NCI-H1417 treated with DMSO at 0.1 percent for 48 hours (cell line): ENCODE measurements at places on chromosomes 16 and 17.

DNA sequence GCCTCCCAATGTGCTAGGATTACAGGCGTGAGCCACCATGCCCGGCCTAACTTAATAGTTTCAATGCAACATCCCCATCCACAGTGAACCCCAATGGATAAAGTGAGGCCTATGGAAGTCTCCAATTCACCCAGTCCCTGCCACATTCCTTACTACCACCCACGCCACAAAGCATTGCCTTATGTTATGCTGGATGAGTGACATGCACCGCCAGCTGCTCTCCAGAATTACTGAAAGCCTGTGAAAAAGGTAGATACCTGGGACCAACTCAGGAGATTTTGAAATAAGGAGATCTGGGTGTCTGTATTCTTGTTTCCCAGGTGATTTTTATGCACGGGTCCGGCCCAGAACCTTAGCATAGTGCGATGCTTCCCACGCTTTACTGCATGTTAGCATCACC lies 16.9 kb upstream of the GAS7 start:
- DNase-seq, result no peak

GRCh38 chr16:66508914-66509496 lies 40.9 kb downstream of the TK2 start:
- no peak for DNase-seq

DNA sequence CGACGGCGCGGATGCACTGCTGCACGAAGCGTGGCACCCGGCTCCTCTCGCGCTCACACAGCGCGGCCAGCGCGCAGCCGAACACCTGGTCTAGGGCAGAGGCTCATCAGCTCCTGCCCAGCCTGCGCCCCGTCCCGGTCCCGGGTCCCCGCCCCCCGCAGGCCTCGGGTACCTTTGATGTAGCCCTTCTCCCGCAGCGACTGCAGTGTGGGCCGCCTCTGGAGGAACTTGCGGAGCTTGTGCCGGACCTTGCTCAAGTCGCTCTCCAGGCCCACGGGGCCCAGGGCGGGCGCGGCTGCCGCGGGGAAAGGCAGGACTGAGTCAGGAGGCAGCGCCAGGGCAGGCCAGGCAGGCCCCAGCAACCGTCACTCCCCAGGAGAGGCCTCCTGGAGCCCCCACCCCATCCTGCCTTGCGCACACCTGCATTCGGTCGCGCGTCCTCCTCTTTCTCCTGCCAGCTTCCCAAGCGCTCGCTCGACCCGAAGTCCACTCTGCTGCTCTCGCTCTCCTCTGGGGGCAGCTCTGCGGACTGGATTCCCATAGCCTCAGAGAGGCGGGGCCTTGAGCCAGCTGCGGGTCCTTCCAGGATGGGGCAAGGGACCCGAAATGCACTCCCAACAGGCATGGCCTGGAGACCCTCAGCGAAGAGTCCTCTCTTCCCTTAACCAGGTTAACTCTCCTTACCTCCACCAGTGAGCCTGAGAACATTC lies 36.0 kb downstream of the ARHGAP27 start:
- DNase-seq, result no peak

DNA sequence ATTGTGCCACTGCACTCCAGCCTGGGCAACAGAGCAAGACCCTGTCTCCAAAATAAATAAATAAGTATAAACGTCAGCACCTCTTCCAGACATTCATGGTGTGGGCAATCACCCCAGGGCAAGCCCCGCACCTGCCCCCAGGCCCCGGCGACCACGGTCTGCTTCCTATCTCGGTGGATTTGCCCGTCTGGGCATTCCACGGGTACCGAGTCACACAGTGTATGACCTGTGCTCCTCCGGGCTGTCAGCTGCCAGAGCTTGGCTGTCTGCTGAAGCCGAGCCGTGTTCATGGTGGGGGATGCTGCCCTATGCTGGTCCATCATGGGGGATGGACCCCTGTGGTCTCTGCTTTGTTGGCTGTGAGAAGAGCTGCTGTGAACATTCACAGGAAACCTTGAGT lies 15.4 kb downstream of the CYBC1 start:
- no peak for DNase-seq

- no peak for DNase-seq
Observed at GRCh38 chr17:66523378-66524200, 221.2 kb downstream of the PRKCA start.

DNA sequence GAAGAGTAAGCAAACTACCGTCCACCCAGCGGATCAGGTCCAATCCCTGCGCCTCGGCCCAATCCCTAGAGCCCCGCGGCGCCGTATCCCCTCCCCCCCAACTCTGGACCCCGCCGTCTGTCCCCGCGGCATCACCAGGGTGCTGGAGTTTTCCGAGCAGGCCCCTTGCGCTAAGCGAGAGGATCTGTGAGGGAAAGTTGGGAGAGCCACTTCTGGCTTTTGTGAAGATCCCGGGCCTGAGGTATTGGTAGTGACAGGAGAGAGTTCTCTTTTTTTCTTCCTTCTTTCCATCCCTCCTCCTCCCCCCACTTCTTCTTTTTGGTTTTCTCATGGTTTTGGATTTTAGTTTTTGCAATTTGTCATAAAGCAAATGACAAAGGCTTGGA lies 3.5 kb upstream of the DLX4 start:
- no peak for DNase-seq

DNA sequence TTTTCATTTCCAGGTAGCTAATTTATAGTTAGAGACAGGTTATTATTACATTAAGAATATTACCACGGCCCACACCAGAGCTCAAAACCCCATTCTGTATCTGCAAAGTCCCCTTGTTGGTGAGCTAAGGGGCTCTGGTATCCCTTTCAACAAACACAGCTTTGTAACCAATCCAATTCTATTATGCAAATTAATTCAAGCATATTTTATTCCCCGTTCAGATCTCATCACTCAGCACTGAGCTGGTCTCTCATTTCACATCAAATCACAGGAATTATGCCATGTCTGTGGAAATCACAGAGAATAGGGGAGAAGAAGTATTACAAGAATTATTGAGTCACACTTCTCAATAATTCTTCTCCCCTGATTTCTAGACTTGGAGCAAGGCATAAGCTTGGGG lies 111.7 kb downstream of the CDH11 start:
- DNase-seq, result no peak

- peak; percentile 45 for DNase-seq
Observed at GRCh38 chr17:48351911-48352332, 78.1 kb downstream of the SKAP1 start.

DNA sequence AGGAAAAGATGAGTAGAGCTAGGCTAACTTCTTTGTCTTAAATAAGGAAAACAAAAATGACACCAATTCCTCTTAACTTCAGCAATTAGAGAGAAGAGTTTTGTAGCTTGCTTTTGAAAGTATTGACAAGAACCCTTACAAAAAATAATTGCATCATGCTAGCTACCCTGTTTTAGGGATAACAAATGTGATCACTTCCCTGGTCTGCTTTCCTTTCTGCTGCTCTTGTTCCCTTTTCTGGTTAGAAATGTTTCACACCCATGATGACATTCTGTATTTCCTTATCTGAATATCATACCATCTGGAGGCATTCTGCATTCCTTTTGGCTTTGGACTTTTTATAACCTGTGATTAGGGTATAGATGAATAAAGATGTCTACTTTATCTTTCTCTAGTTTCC lies 9.9 kb upstream of the SMIM36 start:
- no peak for DNase-seq

GRCh38 chr17:55383771-55384642 lies 37.6 kb downstream of the MMD start:
- DNase-seq, result no peak

DNA sequence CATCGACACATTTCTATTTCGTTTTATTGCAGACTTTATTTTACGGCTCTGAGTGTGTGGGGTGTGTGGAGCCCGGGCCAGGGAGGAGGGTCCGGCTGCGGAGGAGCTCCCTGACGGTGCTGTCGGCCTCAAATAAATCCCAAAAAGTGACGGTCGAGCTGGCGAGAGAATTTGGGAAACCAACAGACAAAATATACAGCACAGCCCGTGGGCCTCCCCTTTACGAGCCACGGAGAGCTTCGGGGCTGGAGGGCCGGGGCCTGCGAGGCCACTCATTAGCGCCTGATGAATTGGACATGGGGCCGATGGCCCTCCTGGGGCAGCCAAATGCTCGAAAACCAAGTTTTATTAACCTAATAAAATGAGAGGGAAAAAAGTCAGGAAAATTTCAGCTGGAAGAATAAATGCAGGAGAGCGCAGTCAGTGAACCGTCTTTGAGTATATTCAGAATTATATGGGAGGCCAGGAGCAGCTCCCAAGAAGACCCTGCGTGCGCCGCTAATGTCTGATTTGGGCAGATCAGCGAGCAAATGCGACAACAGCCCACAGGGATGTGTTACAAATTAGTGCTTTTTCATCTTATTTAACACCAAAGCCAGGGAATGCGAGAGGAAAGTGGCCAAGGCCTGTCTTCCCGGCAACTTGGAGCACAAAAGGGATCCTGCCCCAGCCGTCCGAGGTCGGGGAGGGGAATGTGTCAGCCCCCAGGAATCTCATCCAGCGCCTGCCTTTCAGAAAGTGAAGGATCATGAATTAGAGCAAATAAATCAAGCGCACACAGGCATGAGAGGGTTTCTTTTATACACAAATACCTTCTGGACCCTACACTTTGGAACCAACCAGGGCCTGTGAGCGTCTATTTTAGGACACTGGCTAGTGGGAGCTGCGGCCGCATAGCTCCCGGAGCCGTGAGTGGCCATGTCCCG lies 249.1 kb downstream of the C16orf95 start:
- no peak for DNase-seq
